ENCODE measurements at places on chromosomes 16 and 17.

GRCh38 chr16:78001451-78002025 is 20.8 kb upstream of the CLEC3A start:
- DNase-seq, result no peak

DNA sequence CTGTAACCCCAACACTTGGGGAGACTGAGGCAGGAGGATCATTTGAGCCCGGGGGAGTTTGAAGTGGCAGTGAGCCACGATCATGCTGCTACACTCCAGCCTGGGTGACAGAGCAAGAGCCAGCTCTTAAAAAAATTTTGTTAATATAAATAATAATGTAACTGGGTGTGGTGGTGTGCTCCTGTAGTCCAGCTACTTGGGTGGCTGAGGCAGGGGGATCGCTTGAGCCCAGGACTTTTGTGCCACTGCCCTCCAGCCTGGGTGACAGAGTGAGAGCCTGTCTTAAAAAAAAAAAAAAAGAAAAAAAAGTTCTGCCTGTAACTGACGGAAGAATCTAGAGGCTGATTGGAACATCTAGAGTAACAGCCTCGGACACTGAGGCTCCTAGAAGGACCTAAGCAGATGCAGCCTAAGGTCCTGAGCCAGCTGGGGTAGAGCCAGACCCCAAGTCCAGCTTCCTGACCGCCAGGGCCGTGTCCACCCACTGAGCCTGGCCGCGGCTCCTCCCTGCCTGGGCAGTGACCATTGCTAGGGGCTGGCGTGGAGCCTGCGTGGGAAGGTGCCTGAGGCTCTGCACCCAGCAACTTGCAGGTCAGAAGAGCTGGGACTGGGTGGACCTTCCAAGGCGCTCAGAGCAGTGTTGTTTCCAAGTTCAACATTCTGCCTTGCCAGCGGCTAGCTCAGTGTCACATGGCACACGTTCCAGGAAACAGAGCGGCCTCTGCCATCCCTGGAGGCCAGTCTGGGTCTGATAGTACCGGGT is 209.4 kb upstream of the CIBAR2 start:
- no peak for DNase-seq

DNA sequence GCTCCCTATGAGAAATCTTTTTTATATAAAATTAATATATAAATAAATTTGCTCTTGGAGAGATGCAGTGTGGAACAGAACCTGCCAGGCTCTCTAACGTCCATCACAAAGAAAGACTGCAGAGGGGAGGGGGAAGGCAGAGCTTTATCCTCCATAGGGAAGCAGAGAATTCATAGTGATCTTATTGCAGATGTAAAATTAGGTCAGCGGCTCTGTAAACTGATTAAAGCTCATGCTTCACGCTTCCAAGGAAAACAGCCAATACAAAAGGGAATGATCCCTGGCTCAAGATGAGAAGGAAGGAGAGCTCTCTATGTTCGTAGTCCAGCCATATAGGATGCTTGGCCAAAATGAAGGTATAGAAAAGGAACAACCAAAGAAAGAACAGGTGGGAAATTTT is 532.3 kb upstream of the PSMD7 start:
- no peak for DNase-seq

- no peak for DNase-seq
Observed at GRCh38 chr17:66612993-66613392, 221.9 kb upstream of the CACNG5 start.

GRCh38 chr17:79425686-79426085 is 185.2 kb downstream of the RBFOX3 start:
- no peak for DNase-seq

- DNase-seq, result no peak
Observed at GRCh38 chr17:57447357-57447989, 191.2 kb downstream of the MSI2 start.

DNA sequence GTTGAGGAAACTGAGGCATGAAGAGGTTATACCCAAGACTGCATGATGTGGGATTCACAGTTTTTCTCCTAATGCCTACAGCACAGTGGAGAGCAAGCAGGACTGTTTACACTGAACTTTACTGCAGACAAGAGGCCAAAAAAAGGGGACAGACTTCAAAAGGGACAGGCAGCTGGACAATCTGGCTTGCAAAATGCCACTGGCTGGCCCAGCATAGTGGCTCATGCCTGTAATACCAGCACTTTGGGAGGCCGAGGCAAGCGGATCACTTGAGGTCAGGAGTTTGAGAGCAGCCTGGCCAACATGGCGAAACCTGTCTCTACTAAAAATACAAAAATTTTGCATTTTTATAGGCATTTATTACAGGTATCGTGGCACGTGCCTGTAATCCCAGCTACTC is 2.0 kb upstream of the MGAT5B start:
- DNase-seq, result no peak

GRCh38 chr16:11613381-11614303 is 26.9 kb upstream of the LITAF start:
- no peak for DNase-seq

- DNase-seq, result no peak
Observed at GRCh38 chr17:74001145-74001544, 202.3 kb upstream of the RPL38 start.

- no peak for DNase-seq
Observed at GRCh38 chr16:54493594-54493993, 207.0 kb upstream of the IRX3 start.

GRCh38 chr16:30383521-30383920 is 1.2 kb upstream of the SEPTIN1 start:
- DNase-seq, result no peak

DNA sequence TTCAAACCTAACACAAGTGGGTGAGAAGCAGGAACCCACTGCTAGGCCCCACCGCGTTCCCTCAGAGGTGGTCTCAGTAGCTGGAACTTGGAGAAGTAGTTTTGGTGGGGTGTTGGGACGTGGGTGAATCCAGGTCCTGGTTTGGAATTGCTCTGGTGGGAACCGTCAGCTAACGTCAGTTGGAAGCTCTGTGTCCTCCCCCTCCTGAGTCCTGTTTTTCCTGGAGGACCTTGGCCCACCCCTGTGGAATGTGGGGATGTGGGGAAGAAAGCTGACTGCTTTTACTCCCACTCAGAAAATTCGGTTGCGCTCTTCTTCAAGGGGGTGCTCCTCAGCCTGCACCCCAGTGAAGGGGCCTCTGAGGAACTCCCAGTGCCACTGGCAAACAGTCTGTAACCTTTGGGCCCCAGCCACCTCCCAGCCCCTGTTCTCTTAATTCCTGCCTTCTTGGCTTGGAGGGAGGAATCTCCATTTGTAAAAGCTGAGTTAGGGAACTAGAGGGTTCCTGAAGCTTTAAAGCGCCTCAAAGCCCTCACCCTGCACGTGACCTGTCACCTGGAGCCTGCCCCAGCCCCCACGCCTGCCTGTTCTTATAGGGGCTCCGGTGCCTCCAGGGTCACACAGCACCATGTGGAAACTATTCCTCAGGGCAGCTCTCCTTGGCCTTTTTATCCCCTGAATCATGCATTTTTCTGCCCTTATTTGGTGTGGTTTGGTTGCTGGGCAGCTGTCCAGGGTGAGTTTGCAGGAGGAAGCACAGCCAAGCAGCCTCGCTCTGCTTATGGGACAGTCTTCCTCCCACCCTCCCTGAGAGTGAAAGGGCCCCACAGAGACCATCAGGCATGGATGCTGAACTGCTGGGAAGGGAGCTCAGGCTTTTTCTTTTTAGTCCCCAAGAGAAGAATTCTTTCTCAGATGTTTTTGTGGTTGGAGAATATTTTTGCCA is 16.2 kb upstream of the NAGLU start:
- no peak for DNase-seq

- no peak for DNase-seq
Observed at GRCh38 chr16:50369133-50369804, 481 bp upstream of the BRD7 start.

- DNase-seq, result no peak
Observed at GRCh38 chr16:85253084-85253941, 141.0 kb upstream of the CIBAR2 start.

DNA sequence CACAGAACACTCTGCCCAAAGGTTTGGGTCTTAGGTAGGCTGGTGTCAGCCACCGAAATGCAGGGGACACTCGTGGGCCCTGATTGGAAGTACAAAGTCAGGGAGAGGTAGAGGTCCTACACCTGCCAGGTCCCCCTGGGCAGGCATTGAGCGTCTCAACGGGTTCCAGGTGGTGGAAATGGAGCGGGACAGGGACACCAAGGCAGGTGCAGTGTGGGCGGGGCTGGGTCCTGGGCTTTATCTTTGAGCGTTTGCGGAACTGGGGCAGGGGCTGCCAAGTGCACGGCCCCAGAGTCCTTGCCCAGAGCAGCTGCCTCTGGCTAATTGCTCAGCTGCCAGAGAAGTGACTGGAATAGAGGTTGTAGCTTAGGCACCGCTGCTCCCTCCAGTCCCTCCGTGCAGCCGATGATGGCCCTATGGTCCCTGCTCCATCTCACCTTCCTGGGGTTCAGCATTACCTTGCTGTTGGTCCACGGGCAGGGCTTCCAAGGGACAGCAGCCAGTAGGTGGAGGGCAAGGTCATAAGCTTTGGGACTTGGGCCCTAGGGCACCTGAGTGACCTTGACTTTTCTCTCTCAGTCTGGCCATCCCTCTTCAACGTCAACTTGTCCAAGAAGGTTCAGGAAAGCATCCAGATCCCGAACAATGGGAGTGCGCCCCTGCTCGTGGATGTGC is at the start of gene ZACN:
Gene ZACN, plus strand, starts transcription at position 323 of the 675 bp plus-strand sequence. Its CDS starts 83 bp downstream, at position 406.
- no peak for DNase-seq

- DNase-seq, result no peak
Observed at GRCh38 chr17:49441578-49441977, 26.9 kb upstream of the PHB1 start.

DNA sequence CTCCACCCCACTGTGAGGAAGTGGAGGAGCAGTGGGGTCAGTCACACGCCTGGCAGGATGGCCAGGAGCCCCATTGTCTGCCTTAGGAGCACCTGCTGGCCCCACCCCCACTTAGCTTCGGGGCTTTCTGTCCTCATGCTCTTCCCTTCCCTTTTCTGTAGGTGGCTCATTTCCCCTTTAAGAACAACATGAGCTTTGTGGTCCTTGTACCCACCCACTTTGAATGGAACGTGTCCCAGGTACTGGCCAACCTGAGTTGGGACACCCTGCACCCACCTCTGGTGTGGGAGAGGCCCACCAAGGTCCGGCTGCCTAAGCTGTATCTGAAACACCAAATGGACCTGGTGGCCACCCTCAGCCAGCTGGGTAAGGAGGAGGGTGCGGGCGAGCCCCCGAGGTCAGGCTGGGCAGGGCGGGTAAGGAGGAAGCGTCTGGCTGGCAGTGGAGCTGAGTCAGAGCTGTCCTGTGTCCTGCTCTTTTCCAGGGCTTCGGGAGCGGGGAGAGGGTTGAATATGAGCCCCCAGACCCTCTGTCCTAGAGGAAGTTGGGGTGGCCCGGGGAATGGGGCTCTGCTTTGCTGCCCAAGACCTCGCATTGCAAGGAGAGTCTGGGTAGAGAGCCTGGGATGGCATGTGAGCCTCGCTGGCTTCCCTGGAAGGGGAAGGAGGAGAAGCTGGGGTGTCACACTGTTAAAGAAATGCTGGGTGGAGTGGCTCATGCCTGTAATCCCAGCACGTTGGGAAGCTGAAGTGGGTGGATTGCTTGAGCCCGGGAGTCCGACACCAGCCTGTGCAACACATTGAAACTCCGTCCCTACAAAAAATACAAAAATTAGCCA is 9.2 kb upstream of the SERPINF1 start:
- DNase-seq, result no peak

GRCh38 chr16:1825864-1826690 is 548 bp downstream of the HAGH start:
- DNase-seq, result no peak

DNA sequence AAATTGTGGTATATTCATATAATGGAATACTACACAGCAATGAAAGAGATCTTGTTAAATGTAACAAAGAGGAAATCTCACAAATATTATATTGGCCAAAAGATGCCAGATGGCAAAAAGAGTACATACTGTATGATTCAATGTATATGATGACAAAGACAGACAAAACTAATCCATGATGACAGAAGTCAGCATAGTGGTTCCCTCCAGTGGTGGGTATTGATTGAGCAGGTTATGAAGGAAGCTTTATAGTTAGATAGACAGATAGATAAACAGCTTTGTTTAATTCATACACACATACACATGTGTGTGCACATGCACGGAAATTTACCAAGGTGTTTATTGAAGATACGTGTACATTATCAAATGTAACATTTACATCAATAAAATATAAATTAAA is 74.4 kb upstream of the SMIM36 start:
- DNase-seq, result no peak

- no peak for DNase-seq
Observed at GRCh38 chr16:25093208-25094061, 18.1 kb upstream of the LCMT1 start.

DNA sequence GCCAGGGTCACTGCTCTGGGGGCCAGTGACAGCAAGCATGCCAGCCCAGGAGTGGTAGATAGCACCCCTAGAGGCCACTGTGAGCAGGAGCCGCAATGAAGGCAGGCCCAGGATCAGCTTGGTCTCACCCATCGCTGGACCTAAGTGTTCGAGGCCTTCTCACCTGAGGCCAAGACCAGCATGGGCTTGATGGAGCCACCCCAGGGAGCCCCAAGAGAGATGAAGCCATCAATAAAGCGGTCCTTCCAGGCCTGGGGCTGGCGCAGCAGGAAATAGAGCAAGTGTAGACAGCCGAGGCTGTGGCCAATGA is 1.8 kb downstream of the LCAT start:
- no peak for DNase-seq

DNA sequence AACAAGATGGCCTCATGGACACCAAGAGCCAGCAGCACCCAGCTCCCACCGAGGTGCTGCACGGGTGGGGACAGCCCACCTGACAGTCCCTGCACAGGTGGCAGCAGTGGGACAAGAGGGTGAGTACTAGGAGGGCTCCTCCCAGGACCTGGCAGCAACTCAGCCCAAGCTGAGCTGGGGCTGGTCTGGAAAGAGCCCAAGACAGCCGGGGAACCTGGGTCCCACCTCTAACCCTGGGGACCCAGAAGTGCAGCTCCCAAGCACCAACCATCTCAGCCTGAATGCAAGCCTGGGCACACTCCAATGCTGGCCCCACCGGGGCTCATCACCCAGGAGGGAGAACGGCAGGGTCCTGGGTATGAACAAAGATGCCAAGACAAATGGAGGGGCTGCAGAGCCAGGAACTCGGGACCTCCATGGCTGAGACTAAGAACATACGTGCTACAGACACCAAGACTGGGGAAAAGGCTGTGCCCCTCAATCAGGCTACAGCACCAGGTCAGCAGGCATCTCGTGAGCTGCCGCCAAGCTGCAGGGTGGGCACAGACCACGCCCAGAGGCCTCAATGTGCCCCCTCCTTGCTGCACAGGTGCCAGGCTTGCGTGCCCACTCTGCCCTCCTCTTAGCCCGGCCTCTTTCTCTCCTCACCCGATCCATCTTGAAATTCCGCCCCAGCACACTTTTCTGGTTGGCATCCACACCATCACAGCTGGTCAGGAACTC is 37.5 kb upstream of the GSG1L start:
- DNase-seq, result no peak
